ENCODE measurements at places on chromosomes 16 and 17.

GRCh38 chr17:12310811-12311210 is 290.1 kb downstream of the MAP2K4 start:
- no peaks in the 10 kb centered on the region for H3K27me3 ChIP-seq
- DNase-seq: no peak
- no peak overlapping the region for H3K27ac ChIP-seq
- no peaks in the 10 kb centered on the region for H3K4me1 ChIP-seq
- no peaks in the 10 kb centered on the region for H3K36me3 ChIP-seq
- H3K4me3 ChIP-seq: no peak overlapping the region

DNA sequence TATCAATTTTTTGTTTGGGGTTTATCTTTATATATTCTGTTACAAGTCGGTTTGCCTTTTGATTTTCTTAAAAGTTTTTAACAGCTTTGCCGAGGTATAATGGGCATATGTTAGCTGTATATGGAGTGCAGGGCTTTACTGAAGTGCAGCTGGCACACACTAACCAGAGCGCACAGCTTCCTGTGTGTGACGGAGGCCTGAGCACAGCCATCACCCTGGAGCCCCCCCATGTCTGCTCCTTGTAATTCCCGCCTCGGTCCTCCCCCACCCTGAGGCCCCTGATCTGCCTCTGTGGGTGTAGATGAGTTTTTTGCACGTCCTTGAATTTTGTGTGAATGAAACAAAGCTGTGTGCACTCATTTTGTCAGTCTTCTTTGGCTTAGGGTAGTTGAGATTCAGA is 60.1 kb upstream of the ZNF750 start:
- H3K4me3 ChIP-seq: no peak overlapping the region
- peaks cover 9% of the 10 kb centered on the region for H3K4me1 ChIP-seq
- H3K36me3 ChIP-seq: peaks cover 14% of the 10 kb centered on the region
- no peak for DNase-seq
- H3K27ac ChIP-seq: no peak overlapping the region

DNA sequence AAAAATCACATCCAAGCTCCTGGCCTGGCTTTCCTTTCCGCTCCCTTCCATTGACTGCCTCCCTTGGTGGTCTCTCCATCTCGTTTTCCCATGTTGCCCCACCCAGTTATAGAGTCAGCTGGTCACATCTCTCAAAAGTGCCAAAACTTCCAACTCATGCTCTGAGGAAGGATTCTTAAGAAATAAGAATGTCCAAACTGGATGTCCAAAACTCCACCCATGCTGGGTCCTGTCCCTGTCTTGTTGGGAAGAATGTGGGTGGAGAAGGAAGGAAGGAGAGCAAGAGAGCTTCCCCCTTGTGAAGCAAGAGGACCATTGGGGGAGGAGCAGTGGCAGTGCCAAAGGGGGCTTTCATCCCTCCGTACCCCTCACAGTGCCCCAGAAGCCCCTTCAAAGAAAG is 44.6 kb upstream of the MAP3K14 start:
- no peak overlapping the region for H3K4me3 ChIP-seq
- H3K27me3 ChIP-seq: peaks cover 15% of the 10 kb centered on the region
- no peak overlapping the region for H3K27ac ChIP-seq

- DNase-seq: no peak
- peaks cover 13% of the 10 kb centered on the region for H3K36me3 ChIP-seq
- no peak overlapping the region for H3K4me3 ChIP-seq
- no peak overlapping the region for H3K27ac ChIP-seq
- no peaks in the 10 kb centered on the region for H3K27me3 ChIP-seq
Observed at GRCh38 chr17:36597226-36597625, 4.2 kb upstream of the MRM1 start.

DNA sequence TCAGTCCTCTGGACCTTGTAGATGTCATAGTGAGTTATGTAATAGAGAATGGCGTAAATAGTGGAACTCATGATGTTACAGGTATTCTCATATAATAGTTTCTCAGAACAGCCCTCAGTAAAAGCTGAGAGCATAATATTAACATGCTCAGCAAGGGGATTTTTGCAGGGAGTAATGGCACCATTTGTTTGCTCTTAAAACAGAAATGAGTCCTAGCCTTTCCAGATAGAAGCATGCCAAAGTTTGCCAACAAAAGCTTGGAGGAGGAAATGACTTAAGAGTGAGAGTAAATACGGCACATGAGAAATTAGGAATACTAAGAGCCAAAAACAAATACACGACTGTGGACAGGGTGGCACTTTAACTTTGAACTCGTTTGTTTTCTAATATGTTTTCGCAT is 198.4 kb downstream of the ANKFN1 start:
- H3K27ac ChIP-seq: no peak overlapping the region
- no peak overlapping the region for H3K4me3 ChIP-seq
- H3K36me3 ChIP-seq: no peaks in the 10 kb centered on the region
- DNase-seq: no peak
- peaks cover 5% of the 10 kb centered on the region for H3K27me3 ChIP-seq

DNA sequence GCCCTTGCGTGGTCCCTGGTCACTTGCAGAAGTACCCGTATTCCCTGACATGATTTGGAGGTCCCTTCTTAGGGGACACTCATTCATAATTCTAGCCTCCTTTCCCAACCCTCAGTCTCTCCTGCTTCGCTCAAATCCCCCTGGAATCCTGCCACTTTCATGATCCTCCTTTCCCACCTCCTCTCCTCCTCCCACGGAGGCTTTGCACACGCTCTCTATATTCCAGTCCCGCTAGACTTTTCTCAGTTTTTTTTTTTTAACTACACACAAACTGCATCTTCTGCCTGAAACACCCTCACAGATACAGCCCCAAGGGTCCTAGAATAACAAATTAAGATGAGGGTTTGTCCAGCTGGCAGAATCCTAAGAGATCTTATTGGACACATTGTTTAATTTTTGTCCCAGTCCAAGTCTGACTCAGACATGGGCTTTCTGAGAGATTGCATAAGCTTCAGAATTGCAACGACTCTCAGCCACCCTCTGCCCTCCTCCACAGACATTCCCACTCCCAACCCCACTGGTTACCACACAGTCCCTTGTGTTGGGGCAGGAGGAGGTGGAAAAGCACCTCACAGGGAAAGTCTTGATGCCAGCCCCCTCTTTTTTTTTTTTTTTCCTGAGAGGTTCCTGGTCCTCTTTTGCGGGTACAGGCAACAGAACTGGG is 739.5 kb upstream of the EEF2KMT start:
- H3K4me3 ChIP-seq: no peak overlapping the region
- H3K36me3 ChIP-seq: no peaks in the 10 kb centered on the region
- no peak overlapping the region for H3K27ac ChIP-seq

GRCh38 chr17:82053130-82053529 is 1.4 kb downstream of the GPS1 start:
- no peaks in the 10 kb centered on the region for H3K27me3 ChIP-seq
- H3K27ac ChIP-seq: peak overlapping the region; percentile 39
- H3K4me1 ChIP-seq: peaks cover 18% of the 10 kb centered on the region
- no peak for DNase-seq

DNA sequence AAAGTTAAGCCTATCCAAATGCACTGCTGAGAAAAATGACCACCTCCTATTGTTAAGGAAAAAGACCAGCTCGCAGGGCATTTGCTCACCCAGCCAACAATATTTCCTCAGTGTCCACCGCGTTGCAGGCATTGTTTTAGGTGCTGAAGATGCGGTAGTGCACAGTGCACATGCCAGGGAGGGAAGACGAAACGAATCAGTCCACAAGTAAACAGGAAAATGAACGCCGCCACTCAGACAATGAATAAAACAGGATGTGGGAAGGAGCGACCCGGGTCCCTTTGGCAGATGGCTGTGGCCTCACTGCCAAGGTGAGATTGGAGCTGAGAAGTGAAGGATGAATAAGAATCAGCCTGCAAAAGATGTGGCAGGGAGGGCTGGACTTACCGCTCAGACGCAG is 249.2 kb downstream of the FOXL1 start:
- no peaks in the 10 kb centered on the region for H3K36me3 ChIP-seq
- peaks cover 45% of the 10 kb centered on the region for H3K27me3 ChIP-seq
- H3K27ac ChIP-seq: no peak overlapping the region
- DNase-seq: no peak
- H3K4me1 ChIP-seq: no peaks in the 10 kb centered on the region

- no peak overlapping the region for H3K4me3 ChIP-seq
- no peak overlapping the region for H3K27ac ChIP-seq
- peaks cover 3% of the 10 kb centered on the region for H3K27me3 ChIP-seq
- no peaks in the 10 kb centered on the region for H3K4me1 ChIP-seq
- no peaks in the 10 kb centered on the region for H3K36me3 ChIP-seq
- DNase-seq: no peak
Observed at GRCh38 chr17:13240851-13241250, 223.0 kb upstream of the ELAC2 start.

DNA sequence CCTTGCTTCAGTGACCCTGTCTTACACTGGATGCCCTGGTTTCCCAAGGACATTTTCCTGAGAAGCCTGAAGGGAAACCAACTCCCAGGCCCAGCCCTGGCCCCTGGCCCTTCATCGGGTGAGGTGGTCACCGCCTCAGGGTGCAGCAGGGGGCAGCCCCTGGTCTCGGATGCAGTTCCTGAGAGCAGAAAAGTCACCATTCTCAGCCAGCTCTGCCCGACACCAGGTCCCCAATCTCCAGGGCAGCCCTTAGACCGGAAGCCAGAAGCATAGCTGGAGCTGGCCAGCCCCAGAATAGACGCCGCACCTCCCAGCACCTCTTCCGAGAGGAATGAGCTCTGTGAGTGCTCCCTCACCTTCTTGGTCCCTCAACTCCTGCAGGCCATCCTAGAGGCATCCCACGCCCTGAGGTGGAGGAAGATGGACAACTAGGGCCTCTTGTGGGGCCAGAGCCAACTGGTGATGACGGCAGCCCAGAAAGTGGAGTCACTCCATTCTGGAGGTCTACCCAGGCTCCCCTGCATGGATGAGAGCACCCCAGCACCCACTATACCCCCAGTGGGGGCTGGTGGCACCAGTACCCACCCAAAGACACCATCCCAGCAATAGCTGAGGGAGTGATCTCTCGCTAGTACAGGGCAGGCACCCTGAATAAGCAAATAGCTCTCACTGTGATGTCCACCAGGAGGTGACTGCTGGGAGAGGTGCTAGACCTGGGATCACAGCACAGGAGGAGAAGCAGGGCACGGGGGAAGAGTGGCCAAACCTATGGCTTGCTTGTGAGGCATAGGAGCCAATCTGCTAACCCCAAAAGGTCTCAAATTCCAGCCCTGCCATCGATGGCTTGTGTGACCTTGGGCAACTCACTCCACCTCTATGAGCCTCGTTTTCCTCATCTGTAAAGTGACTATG is 56.2 kb downstream of the TK2 start:
- no peak overlapping the region for H3K4me3 ChIP-seq
- no peak for DNase-seq
- H3K27ac ChIP-seq: no peak overlapping the region
- no peaks in the 10 kb centered on the region for H3K27me3 ChIP-seq

- DNase-seq: no peak
- no peak overlapping the region for H3K4me3 ChIP-seq
- H3K27ac ChIP-seq: no peak overlapping the region
- peaks cover 28% of the 10 kb centered on the region for H3K36me3 ChIP-seq
- H3K4me1 ChIP-seq: peaks cover 48% of the 10 kb centered on the region
Observed at GRCh38 chr17:80821546-80821945, 170.1 kb upstream of the CHMP6 start.

GRCh38 chr16:48441863-48442279 is 56.7 kb upstream of the SIAH1 start:
- no peak for DNase-seq
- no peak overlapping the region for H3K4me3 ChIP-seq
- no peaks in the 10 kb centered on the region for H3K4me1 ChIP-seq
- H3K27me3 ChIP-seq: peaks cover 4% of the 10 kb centered on the region
- H3K27ac ChIP-seq: no peak overlapping the region
